ENCODE measurements at places on chromosomes 1 and 21.

- no peak for DNase-seq
Observed at GRCh38 chr1:226684026-226684425, 55.1 kb downstream of the ITPKB start.

- no peak for DNase-seq
Observed at GRCh38 chr1:246921481-246921880, 10.3 kb downstream of the AHCTF1 start.

GRCh38 chr1:181947441-181947840, 114.1 kb downstream of the ZNF648 start:
- no peak for DNase-seq

DNA sequence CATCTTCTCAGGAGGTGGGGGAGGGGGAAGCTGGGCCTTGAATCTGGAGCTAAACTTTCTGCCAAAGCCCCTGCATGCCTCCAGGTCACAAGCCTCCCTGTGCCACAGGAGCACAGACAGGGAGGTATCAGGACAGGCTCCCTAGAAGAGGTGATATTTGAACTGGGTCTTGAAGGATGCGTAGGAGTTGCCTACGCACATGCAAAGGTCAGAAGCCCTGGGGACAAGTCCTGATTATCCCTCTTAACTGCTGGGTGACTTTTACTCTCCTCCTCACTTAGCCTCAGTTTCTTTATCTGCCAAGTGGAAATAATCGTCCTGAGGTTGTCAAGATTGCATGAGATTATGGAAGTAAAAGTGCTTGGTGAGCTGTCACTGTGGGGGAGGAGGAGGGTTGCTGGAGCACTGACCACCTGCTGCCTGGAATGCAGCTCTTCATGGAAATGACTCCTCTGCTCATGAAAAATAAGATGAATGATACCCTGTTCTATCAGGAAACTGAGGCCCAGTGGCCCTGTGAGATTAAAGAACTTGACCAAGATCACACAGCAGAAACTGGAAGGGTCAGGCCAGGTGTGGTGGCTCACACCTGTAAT, 50.6 kb upstream of the LAPTM5 start:
- DNase-seq, result no peak

- no peak for DNase-seq
Observed at GRCh38 chr1:247324923-247325322, 6.7 kb downstream of the ZNF496 start.

GRCh38 chr1:240093120-240093961, 1.7 kb downstream of the FMN2 start:
- DNase-seq, result no peak

DNA sequence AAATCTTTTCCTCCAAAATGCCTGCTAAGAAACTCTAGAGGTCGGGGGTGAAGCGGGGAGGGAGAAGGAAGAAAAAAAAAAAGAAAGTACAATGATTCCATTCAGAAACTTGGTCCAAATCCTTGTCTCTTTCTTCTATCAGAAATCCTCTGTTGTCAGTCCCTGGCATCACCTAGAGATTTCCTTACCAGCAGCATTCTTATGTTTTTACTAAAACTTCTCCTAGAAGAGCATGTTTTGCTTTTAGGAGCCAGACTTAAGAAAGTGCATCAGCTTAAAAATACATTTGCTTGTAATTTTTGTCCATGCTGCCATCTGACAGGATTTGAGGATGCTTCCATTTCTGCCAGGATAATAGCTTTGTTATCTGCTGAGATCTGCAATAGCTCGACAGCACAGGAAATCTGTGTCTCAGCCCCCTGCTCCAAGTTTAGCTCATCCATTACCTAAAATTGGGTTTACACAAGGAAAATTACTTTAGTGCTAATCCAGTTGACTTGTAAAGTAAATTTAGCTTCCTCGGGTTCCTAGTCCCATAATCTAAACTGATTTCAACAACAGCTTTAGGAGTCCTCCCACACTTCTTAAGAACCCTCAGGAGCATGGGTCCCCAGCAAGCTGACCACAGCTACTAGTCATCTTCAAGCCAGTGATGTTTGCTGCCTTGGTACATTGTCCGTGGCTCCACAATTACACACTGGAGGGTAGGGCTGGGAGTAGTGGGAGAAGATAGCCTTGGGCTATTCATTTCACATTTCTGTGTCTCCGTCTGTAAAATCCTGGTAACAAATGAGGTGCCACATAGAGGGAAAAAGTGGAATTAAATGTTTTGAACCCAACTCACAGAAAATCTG, 92.3 kb upstream of the UBE2U start:
- DNase-seq, result no peak

DNA sequence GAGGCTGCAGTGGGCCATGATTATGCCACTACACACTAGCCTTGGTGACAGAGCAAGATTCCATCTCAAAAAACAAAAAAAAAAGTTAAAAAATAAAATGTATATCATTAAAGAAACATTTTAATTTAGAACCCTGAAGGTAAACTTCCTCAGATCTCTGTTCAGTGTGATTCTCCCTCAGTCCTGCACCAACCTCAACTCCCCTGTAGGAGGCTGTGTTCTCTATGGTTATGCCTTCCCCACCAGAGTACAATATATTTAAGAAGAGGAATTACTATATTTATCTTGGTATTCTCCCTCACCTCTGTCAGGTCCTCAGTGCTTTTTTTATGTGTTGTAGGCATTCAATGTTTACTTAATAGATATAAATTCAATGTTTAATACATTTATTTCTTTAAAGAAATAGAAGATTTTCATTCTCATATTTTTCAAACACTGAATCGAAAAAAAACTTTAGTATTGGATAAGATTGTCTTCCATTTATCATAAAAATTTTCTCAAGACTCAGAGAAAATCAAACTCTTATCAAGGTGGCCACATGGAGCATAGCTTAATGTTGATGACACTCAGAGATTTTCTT, 4.8 kb upstream of the LRRC8B start:
- peak; percentile 61 for DNase-seq

DNA sequence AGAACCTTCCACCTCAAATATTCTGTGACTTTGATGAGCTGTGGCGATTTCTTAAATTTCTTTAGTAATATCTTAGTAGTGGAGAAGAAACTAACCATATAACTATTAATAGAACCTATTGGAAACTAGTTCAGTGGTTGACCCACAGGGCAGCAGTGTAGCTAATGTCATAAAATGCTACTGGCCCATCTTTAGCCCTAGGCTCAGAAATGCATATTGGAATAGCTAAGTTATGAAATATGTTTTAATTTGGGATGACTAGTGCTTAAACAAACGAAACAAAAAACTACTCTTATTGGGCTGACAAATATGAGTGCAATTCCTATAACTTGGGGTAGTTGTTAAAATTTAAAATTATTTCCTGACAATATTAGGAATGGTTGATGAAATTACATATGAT, 20.2 kb downstream of the MACO1 start:
- no peak for DNase-seq

GRCh38 chr1:225914947-225915346, 9.1 kb downstream of the PYCR2 start:
- no peak for DNase-seq

DNA sequence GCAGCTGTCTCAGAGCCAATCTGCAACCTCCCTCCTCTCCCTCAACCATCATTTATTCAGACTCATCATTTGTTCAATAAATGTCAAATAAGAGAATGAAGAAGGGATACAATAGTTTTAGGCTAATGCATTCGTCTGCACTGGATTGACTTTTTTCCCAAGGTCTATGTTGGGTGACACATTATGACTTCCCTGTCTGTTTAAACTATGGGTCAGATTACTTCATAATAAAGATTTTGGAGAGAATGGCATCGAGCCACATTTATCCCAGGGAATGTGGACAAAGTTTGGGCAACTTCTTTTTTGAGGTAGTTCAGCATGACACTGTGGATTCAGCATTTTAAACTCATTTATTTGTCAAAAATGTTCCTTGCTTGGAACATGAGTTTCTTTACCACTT, 107.4 kb upstream of the ADGRL2 start:
- no peak for DNase-seq

GRCh38 chr1:67159233-67159632, 7.0 kb upstream of the IL23R start:
- no peak for DNase-seq

- DNase-seq, result no peak
Observed at GRCh38 chr1:223364685-223365382, 858 bp upstream of the SUSD4 start.

- no peak for DNase-seq
Observed at GRCh38 chr1:76219366-76219818, 144.8 kb downstream of the ST6GALNAC3 start.

GRCh38 chr1:39833621-39834385, 45.1 kb upstream of the BMP8B start:
- DNase-seq, result no peak

GRCh38 chr21:45022348-45022675, 52.1 kb upstream of the ADARB1 start:
- DNase-seq, result no peak

- no peak for DNase-seq
Observed at GRCh38 chr1:67844988-67845387, 11.7 kb upstream of the GNG12 start.

DNA sequence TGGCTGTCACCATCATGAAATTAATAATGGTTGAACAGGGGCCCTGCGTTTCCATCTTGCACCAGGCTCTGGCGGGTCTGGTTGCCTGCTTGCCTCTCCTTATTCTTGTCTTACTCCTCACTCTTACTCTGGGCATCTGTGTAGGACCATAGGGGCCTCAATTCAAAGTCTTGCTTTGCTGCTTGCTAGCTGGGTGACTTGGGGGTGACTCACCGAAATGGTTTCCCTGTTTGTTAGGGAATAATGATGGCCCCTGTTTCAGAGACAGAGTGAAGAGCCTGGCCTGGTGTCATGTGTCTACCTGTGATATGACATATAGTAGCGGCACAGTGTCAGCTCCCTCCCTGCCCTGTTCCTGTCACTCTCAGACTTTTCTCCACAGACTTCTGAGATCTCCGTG, 24.6 kb downstream of the KCNC4 start:
- no peak for DNase-seq

- no peak for DNase-seq
Observed at GRCh38 chr1:175783126-175783722, 39.8 kb upstream of the TNR start.

- no peak for DNase-seq
Observed at GRCh38 chr21:28317177-28317950, 675.3 kb downstream of the LTN1 start.

- no peak for DNase-seq
Observed at GRCh38 chr1:6762060-6762459, 23.2 kb upstream of the CAMTA1 start.

GRCh38 chr1:211114446-211114845, 19.5 kb downstream of the KCNH1 start:
- no peak for DNase-seq

DNA sequence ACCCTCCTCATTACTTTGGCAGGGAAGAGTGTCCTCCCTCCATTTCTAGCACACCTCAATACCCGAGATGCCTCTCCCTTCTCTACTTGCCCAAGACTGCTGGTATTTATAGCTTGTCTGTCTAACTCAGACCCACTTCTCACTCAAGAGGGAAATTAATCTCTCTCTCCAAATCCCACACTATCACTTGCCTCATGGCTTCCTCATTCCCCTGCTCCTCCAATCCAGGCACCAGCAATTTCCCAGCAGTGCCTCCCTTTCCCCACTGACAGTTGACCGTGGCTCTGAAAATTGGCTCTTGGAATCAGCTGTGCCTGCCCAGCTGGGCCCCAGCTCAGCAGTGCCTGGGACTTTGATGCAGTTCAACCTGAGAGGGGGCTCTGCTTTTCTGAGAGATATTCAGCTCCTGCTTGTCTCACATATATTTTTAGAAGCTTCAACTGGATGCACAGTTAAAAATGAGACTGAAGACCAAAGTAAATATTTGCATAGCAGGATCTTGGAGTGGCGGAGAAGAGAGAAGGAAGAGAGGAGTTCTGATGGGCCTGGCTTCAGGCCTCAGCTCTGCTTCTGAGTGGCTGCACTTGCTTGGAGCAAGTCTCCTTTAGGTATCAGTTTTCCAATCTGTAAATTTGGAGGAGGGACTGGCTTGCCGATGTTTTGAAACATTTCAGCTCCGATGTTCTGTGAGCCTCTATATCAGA, 81.1 kb upstream of the SPATA6 start:
- DNase-seq, result no peak

DNA sequence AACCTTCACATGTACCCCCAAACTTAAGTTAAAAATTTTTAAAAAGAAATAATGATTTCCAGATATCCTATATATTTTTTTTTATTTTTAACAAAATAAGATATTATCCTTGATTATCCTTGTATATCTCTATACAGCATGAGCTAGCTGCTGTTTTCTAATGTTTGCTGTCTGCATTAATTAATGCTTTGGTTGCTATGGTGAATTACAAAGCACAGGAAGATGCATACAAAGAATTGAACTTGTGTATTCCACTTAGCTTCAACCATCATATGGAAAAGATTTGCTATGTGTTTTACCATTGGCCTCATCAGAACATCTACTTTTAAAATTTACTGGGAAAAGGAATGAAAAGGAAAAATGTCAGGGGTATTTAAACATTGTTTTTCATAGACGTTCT, 35.4 kb downstream of the VPS45 start:
- DNase-seq, result peak; percentile 41

DNA sequence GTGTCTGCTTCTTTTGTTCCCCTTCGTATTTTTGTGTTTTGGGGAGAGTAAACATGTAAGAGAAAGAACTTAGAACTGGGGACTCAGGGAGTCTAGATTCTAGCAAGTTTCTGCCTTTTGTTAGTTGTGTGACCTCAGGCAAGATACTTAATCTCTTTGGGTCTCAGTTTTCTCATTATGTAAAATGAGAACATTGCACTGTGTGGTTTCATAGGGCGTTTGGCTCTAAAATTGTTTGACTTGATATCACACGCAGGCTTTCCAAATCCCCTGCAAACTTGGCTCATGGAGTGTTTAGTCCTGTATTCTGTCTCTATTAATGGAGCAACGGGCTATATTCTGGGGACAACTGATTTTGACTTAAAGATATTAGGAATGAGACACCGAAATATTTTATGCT, 57.7 kb downstream of the NTNG1 start:
- no peak for DNase-seq

DNA sequence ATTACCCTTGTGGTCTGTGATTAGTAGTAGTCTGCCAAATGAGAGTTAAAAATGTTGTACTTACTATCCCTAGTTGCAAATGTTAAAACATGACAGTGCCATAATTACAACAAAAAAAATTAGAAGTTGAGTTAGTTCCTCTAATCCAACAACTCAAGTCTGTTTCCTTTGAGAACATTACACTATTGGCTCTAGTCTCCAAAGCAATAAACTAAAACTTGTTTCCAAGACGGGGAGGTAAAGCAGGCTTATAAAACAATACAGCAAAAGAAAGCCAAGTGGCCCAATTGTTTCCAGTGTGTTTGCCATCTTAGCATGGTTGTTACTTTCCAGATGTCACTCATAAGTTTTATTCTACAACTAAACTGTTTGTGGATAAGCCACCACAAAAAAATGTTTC, 11.6 kb downstream of the KYAT3 start:
- no peak for DNase-seq

GRCh38 chr1:117852853-117853553, 76.4 kb downstream of the GDAP2 start:
- no peak for DNase-seq
